ENCODE measurements at places on chromosomes 12 and 14.
A peak's percentile ranks its signal among the peaks of the same experiment; 100 is the strongest.

- no peak for DNase-seq
Observed at GRCh38 chr14:81153187-81153586, 67.6 kb downstream of the GTF2A1 start.

GRCh38 chr12:127957001-127957660 is 309.8 kb upstream of the TMEM132C start:
- no peak for DNase-seq

DNA sequence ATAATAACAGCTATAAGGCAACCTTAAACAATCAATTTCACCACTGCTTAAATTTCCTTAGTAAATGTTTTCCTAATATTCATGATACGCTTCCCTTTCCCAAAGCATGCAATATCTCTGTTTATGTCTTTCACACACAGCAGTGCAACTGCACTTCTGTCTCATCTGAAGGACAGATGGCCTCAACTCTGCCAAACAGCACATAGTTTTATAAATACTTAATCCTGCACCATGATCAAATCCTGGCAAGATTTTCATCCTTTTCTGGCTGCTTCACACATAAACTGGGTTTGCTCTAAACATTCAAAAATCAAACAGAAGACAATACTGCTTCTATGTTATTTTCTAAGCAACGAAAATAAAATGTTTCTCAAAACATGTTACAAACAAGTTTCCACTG is 266.3 kb downstream of the ITPR2 start:
- no peak for DNase-seq

- no peak for DNase-seq
Observed at GRCh38 chr14:89178800-89179535, 238.1 kb downstream of the FOXN3 start.

GRCh38 chr14:39050389-39050788 is 52.6 kb downstream of the SEC23A start:
- no peak for DNase-seq

DNA sequence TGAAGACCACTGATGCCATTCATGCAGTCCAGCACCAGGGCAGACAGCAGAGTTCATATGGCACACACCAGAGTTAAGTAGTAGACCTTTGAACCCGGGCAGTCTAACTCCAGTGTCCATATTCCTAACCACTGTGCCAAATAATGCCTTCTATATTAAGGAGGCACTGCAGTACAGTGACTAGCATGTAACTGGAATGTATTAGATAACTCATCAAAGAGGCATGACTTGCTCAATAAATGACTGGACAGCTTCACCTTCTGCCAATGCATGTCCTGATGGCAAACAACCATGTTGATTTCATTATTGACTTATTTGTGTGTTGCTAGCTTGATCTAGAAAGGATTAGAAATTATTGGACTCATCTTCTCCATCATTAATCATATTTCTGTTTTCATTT is 40.2 kb downstream of the DACT1 start:
- DNase-seq: no peak

GRCh38 chr14:59126714-59127436 is 61.6 kb upstream of the DAAM1 start:
- peak; percentile 13 for DNase-seq

GRCh38 chr14:24232645-24233537 is at the start of gene GMPR2:
Gene GMPR2, plus strand, starts transcription at chr14:24232929. Its CDS starts 325 bp downstream, at chr14:24233254.
- DNase-seq: no peak

- no peak for DNase-seq
Observed at GRCh38 chr12:97650242-97650641, 187.6 kb downstream of the RMST start.

GRCh38 chr12:56333679-56334489 is at the start of gene PAN2:
Gene PAN2, minus strand, starts transcription at chr12:56334000. Its CDS starts 906 bp downstream, at chr12:56333094.
- DNase-seq: peak; percentile 83

GRCh38 chr12:79531518-79531917 is 159.2 kb downstream of the PAWR start:
- no peak for DNase-seq

DNA sequence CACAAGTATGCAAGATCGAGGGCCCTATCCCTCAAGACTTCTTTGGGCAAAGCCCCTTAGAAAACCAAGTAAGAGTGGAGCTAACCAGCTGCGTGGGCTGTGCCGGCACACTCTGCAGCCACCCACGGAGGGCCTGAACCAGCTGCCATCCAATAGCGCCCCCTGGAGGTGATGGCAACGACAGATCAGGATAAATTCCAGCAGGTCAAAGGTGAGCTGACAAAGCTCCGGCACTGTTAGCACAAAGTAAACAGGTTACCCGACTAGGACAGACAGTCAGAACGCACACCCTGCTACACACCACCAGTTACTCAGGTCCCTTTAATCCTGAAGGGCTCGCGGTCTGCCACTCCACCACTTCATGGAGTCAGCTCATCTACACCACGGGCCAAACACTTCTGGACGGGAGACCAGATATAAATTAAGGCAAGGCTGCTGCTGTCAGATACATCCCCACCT is 4.9 kb downstream of the ZBTB39 start:
- no peak for DNase-seq

GRCh38 chr14:52801014-52801712 is 9.8 kb upstream of the GNPNAT1 start:
- no peak for DNase-seq

DNA sequence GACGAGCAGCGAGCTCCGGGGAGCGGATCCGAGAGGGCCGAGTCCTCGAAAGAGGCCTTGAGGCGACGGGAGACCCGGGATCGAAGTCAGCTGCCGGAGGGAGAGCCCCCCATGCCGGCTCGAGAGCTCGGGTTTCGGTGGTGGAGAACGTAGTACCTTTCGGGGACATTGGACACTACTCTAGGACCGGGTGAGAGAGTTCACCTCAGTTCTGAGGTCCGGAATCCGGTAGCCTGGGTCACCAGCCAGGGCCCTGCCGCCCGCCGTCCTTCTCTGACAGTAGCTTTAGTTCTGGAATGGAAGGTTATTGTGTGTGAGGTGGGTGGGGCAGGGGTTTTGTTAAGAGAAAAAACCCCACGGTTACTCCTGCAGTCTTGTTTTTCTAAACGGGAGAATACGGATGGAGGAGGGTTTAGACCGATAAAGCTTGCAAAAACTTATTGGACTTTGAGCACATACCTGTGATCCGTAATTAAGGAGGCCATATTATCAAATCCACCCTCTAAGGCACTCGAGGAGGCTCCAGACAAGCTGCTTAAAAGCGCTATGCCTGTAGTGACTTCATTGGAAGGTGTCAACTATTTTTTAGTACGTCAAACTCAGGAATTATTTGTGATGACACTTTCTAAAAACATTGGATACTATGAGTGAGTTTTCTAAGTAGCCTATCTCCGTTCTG is 765 bp downstream of the SCYL2 start:
- DNase-seq: no peak

DNA sequence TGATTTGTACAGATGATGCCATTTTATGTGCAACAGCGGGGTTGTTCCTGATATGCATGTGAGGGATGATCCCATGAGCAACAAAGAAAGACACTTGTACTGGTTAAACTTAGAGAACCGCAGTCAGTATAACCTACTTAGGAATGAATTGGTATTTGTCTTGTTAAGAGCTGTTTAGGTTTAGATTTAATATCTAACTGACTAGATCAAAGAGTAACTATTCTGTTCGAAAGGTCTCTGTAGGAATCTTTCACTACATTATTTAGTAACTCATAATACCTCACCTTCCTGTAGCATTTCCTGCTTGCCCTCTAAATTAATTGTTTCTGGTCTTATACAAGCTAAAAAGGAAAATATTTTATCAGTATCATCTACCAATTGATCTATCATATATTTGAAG is 350.4 kb downstream of the TRHDE start:
- DNase-seq: no peak

- no peak for DNase-seq
Observed at GRCh38 chr12:128009108-128009507, 257.9 kb upstream of the TMEM132C start.

GRCh38 chr14:94598816-94599655 is 13.2 kb upstream of the SERPINA3 start:
- no peak for DNase-seq

- DNase-seq: no peak
Observed at GRCh38 chr14:64772397-64772950, 68.2 kb downstream of the PLEKHG3 start.

- no peak for DNase-seq
Observed at GRCh38 chr12:32893043-32893442, 3.5 kb downstream of the PKP2 start.

DNA sequence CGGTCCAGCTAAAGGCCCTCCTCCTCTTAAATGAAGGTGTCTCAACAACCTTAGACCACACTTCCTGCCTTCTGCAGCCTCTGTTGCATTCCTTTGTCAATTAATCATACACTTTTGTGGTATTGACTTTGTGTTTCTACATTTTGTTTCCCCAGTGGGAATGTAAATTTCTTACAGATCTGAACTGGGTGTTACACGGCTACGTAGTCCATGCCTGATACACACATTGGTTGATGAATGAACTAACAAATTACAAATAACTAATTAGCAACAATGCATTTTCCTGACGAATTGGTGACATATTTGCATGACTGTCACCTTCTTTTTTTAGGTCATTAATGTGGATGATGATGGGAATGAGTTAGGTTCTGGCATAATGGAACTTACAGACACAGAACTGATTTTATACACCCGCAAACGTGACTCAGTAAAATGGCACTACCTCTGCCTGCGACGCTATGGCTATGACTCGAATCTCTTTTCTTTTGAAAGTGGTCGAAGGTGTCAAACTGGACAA is 15.2 kb upstream of the CCT2 start:
- no peak for DNase-seq

DNA sequence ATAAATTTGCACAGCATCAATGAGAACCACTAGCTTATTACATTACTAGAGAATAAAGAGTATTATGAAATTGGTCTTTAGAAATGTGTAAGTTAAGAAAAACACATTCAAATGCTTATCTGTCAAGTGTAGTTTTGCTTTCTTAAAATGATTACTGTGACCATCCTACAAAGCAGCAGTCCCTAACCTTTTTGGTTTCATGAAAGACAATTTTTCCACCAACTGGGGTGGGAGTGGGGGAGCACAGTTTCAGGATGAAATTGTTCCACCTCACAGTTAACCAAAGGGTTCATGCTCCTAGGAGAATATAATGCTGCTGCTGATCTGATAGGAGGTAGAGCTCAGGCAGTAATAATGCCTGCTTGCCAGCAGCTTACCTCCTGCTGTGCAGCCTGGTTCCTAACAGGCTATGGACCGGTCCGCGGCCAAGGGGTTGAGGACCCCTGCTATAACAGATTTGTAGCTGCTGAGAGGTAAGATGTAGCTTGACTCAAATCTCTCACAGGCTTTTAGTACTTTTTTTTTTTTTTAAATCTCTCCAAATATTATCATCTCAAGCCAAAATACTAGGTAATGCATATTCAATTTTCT is 45.4 kb downstream of the PPP4R3A start:
- DNase-seq: no peak

DNA sequence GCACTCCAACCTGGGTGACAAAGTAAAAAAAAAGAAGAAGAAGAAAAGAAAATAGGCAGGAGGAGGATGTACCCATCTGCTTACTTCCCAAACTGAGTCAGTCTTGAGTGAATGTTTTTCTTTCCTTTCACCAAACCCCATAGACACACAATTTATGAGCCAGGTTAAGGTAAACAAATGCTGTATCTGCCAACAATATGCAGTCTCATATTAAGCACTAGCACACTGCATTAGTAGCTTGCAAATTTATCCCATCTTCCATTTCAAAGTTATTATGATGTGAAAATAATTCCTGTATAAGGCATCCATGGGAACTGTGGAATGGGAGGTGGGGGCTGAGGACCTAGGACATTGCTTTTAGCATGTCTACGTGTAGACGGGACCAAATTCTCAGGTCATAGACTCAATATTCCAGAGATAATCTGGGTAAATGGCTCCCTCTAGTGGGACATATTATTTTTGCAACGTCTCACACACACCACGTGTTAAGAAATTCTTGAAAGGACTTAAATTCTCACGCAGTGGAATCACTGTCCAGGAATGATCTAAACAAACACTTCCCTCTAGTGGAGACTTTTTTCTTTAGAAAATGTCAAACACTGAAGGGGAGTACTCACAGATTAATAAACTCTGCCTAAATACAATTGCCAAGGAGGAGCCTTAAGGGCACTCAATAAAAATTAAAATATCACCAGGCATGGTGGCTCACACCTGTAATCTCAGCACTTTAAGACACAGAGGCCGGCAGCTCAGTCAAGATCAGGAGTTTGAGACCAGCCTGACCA is 17.1 kb upstream of the OR10P1 start:
- peak; percentile 21 for DNase-seq

DNA sequence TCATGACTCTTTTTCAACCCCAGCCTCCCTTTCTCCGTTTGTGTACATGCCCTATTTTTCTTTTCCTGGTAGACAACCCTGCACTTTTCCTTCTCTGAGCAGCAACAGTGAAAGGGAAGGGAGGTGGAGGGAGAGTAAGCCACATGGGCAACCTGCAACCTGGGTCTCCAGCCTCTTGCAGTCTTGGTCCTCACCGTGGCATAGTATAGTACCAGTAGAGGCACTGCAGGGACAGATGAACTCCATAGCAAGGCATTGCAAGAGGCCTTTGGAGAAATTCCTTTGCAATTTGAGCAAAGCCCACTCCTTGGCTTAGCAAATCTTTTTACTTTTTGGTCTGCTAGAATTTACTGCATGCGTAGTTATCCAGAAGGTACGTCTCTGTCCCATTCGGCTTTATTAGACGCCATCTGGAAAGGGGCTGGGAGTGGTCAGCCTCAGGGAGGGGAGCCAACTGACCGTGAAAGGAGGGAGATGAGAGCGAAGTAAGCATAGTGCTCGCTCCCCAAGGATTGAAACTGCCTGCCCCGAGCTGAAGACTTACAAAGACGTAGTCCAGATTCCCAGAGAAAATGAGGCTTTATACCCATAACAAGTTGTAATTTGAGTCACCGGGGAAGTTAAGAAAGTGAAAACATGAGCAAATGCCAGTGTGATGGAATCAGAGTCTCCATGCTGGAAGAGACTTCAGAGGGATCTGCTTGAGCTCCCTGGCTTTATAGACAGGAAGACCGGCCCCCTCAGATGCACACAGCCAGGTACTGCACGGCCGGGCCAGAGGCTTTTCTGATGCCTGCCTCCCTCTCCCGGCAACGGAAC is 332.0 kb downstream of the CACNA1C start:
- no peak for DNase-seq

GRCh38 chr12:25904442-25904841 is 54.0 kb upstream of the RASSF8 start:
- DNase-seq: no peak

DNA sequence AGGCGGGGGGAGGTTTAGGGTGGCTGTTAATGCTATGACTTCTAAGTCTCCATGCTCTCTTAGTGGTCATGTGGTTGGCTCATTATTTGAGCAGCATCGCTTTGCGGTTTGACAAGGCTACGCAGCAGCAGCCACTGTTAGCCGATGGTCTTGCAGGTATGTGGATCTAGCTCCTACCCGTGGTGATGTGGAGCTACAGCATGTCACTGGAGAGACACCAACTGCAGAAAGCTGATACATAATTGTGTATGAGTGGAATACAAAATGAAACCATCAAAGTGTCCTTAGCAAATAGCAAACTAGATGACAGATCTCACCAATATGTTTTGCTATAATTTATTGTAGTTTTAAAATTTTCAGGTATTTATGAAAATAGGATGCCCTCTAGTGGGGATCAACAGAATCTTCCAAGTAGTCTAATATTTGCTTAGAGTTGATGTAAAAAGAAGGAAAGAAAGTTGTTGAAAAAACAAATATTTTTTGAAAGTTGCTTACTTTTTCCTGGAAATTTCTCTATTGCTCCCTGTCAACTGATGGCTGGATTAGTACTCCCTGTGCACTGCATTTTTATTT is 94.9 kb downstream of the NAV3 start:
- DNase-seq: peak; percentile 80

All from NCI-H1436 treated with DMSO at 0.1 percent for 48 hours (cell line).